ENCODE measurements at places on chromosomes 5 and 9.

DNA sequence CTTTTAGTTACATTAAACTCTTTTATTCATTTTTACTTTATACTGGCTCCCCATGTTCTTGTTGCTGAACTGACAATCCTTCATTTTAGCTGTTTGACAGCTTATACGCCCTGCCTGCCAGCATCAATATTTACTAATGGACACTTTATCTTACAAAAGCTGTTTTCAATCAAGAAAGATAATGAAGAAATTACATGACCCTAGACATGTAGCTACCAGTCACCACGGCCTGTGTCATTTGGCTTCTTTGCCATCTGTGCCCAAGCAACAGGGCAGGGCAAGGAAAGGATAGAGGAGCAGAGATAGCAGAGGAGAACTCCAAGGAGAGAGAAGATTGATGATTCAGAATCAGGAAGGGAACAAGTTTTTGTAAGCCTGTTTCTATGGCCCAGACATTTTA lies 647.3 kb downstream of the BRINP1 start:
- no peak for DNase-seq

- DNase-seq = no peak
Measured at GRCh38 chr9:78788101-78788500, 491.2 kb downstream of the PSAT1 start.

- no peak for DNase-seq
Measured at GRCh38 chr5:50888751-50889150, 222.3 kb downstream of the PARP8 start.

GRCh38 chr9:38126730-38127129 lies 57.7 kb upstream of the SHB start:
- DNase-seq = no peak

DNA sequence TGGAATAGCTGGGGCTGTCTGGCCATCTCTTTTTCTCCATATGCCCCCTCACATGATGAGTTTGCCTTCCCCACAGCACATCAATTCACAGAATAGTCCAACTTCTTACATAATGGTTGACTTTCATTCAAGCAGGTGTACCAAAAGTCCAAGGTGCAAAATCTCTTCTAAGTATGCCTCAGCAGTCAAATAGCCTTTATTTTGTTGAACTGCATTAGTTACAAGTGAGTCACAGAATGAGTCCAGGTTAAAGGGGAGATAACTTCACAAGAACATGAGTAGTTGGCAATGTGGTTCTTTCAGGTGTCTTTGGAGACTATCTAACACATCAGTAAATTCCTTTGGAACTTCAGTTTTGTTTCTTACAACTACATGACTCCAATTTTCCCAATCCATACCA lies 672.5 kb downstream of the PRELID2 start:
- DNase-seq = no peak

GRCh38 chr5:12876541-12877298 lies 972.5 kb upstream of the CTNND2 start:
- no peak for DNase-seq

GRCh38 chr9:79154806-79155205 lies 417.0 kb upstream of the TLE4 start:
- no peak for DNase-seq

DNA sequence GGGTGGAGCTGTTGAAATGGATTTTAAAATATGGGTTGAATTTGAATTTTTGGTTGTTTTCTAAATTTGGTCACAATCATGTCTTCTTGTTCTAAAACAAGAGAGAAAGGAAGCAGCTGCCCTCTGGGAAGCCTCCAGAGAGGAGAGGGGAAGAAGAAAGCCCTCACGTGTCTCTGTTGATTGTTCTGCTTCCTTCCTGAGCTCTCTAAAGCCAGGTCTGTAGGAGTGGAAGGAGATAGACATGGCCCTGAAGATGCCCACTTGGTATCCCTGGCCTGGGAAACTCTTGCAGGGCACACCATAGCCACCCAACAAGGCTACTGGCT lies 59.6 kb downstream of the GALNT12 start:
- no peak for DNase-seq

DNA sequence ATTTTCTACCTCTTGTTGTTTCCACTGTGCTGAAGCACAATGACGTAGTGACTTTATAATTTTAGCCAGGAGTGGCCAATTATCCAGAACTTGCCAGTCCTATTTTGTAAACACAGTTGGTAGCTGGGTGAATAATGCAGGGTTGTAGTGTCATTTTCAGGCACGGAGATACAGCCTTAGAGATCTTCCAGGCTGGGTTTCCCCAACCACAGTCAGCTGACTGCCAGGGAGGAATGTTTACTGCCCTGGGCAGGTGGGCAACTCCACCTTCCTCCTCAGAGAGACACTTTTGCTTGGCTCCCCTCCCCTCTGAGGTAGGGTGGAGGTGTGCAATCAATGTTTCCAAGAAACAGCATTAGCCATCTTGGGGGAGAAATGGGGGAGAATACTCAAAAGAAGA lies 228.1 kb upstream of the NR4A3 start:
- no peak for DNase-seq

GRCh38 chr5:179585941-179586401 lies 35.6 kb downstream of the RUFY1 start:
- no peak for DNase-seq

- no peak for DNase-seq
Measured at GRCh38 chr9:88319936-88320747, 68.1 kb upstream of the SPIN1 start.

DNA sequence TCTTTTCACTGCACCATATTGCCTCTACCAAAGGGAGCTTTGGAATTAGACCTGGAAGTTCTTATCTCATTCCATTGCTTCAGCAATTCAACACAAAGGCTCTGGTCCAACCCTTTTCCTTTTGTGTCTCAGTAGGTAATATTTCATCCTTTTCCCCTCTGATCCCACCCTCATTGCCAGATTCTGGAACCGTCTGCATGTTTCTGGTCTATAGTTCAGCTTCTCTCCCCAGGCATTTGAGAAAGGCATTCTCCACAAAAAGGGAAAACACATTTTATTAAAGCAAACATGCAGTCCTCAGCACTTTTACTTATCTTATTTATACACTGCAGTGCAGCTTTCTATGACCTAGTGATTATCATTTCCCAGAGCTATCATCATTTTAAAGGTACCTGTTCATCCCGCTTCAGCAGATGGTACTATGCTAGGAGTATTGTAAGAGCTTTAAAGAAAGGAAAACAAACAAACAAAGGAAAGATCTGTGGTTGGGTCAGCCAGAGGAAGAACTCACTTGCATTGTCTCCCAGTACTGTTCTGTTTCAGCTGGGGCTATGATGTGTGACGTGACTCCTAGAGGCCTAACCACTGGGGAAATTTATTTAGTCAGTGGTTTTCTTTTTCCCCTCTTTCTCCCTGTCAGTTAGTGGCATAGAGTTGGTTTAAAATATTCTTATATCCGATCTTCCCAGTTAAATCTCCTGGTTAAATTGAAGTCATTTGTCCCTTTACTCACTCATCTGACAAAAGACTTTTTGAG lies 269.2 kb downstream of the TMEM38B start:
- DNase-seq = no peak

GRCh38 chr5:83253720-83254119 lies 176.4 kb downstream of the XRCC4 start:
- no peak for DNase-seq

DNA sequence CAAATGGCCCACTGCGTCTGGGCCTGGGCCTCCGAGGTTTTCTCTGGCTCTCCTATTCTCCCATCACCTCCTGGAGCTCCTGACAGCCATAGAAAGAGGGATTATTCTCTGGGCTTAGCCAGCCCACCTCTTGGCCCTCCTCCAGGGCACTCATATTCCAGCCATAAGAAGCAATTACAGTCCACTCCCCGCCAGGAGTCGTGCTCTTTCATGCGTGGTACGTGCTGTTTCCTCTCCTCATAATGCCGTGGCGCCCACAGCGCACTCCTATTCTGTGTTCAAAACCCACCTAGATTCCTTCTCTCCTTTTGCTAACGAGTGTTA lies 240.8 kb upstream of the ZNF462 start:
- no peak for DNase-seq

DNA sequence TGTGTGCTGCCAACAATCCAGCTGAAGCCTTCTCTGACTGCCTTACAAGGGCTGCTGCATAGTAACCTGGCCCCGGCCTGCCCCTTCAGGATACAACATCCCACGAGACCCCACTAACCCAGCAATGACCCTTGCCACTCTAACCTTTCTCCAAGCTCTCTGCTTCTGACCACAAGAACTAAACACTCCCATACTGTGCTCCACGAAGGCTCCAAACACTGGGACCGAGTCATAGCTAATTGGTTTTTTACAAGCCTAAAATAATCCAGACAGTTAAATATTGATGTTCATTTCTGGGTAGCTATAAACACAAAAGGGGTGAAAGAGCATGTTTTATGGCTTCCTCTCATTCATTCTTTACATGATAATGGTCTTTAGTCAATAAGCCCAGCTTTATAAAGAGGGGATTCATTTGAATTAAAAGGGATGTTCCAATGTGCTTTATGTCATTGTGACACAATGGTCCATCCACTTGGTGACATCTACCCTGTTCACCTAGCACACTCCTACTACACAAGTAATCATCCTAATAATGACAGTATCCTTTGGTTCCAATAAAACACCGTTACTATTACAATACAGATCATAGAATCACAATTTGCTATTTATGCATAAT lies 16.2 kb upstream of the TLE4 start:
- no peak for DNase-seq

GRCh38 chr5:109739741-109740728 lies 50.3 kb downstream of the MAN2A1 start:
- no peak for DNase-seq

GRCh38 chr5:168883991-168884390 lies 304.8 kb upstream of the PANK3 start:
- DNase-seq = no peak

GRCh38 chr9:135004772-135005171 lies 82.7 kb upstream of the OLFM1 start:
- DNase-seq = no peak

DNA sequence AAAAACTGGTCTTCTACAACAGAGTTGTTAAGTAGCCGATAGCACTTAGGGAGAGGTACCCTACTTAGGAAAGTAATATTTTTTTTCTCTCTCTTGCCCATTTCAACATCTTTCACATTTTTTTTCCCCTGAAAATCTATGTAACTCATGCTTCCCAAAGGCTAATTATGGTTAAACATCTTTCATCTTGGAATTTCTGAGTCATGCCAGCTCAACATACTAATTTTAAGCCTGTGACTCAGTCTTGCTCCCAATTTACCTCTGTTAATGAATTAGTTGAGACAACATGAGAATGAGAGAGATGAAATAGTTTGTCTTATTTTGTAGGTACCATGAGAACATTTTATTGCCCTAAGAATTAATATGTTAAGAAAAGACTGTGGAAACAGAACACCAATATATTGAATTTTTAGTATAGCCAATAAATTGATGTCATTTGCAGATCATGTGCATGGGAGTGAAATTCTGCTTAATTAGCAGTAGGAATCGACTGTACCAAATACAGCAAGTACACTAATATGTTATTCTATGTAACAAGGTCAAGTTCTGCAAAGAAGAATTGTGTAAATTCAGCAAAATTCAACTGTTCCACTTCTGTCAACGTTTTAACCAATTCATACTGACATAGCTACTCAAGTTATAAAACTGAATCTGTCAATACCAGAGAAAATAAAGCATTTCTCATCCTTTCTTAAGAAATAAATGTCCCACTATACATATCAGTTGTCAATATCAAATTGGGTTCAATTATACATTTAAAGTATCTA lies 550.0 kb downstream of the PTPRD start:
- no peak for DNase-seq

- DNase-seq = no peak
Measured at GRCh38 chr5:6498968-6499367, 50.3 kb downstream of the UBE2QL1 start.

DNA sequence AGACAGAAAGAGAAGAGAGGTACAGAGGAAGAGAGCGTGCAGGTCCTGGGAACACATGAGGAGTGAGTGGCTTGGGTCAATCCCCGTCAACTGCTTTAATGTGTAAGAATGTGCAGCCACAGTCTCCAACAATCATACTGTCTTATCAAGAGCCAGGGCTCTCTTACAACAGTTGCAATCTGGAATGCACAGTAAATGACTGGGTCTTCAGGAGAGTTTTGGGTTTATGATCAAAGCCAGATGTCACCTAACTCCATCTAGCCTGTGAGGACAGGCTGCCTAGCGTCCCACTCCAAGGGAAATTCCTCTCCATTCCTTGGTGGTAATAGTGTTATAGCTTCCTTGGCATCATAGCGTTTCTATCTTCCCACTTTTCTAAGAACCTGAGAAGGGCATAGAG lies 75.0 kb upstream of the TRIO start:
- no peak for DNase-seq

DNA sequence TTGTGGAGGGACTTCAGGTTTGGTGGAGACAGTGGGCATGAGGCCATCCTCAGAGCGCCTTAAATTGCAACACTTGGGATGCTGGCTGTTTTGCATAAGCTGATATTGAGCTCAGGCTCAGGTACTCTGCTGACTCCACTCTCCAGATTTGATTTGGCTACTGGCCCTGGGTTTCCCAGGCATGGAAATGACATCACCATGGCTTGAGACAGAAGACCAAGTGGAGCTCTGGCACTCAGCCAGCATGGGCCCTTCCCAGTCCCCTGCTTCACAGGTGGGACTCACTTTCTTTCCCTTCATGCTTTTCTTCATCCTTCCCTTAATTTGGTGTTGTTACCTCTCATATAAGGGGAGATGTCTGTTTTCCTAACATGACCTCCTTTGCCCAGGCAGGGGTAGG lies 72.0 kb upstream of the IL12B start:
- no peak for DNase-seq

DNA sequence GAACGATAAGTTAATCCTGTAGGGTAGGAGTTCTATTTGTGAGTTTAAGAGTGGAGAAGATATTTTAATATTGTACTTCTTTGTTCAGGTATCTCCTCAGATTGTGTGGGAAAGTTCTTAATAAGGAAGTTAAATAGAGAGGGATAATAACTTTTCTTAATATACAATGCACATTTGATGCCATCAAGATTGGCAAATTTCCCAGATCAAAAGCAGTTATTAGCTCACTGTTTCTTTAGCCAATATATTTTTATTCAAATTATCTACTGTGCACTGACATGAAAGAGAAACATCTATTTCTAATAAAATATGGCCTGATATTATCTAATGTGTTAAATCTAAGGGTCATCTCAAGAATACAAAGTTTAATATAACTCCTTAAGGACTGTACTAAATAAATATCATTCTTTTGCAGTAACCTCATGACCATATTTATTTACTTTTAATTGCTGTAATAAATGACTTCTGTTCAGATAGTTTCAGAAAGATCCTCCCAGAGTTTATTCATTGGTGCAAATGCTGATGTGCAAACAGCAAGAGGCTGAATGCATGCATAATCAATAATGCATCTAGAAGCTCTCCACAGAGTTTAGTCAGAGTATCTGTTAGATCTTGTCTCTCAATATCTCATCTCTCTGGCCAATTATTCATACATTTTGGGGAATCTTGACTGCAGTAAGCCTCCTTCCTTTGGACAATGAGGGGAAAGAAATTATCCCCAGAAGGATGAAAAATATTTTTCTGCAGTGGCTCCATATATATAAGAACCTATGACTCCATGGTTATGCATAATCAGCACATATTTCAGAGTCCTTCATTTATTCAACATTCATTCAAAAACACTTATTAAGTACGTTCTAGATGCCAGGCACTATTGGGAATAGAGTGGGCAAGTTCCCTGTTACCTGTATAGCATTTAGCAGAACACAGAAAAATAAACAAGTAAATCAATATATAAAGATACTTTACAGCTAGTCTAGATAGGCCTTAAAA lies 85.3 kb downstream of the SPATA31D1 start:
- DNase-seq = no peak

GRCh38 chr9:77800924-77801551 lies 152.9 kb upstream of the GNA14 start:
- DNase-seq = no peak

GRCh38 chr5:71697967-71698366 lies 21.1 kb upstream of the CARTPT start:
- no peak for DNase-seq

All from stimulated activated CD4-positive, alpha-beta T cell treated with anti-CD3 and anti-CD28 coated beads, Interleukin-1b, Interleukin-23, amount 100 ng/mL, for 1 hour (primary cell).